ENCODE measurements at places on chromosomes 6 and 20.

- DNase-seq: no peak
These were observed 5.1 kb upstream of the TFAP2A start for GRCh38 chr6:10419749-10420545.

- DNase-seq: no peak
These were observed 77.7 kb downstream of the UBE3D start for GRCh38 chr6:82987951-82988350.

- no peak for DNase-seq
These were observed 15.4 kb upstream of the BTBD3 start for GRCh38 chr20:11902285-11902697.

- no peak for DNase-seq
These were observed 1.1 kb upstream of the IP6K3 start for GRCh38 chr6:33747823-33748222.

GRCh38 chr20:36655004-36655403, 9.0 kb upstream of the SLA2 start:
- no peak for DNase-seq

GRCh38 chr6:47241742-47242482, 67.8 kb downstream of the TNFRSF21 start:
- no peak for DNase-seq

DNA sequence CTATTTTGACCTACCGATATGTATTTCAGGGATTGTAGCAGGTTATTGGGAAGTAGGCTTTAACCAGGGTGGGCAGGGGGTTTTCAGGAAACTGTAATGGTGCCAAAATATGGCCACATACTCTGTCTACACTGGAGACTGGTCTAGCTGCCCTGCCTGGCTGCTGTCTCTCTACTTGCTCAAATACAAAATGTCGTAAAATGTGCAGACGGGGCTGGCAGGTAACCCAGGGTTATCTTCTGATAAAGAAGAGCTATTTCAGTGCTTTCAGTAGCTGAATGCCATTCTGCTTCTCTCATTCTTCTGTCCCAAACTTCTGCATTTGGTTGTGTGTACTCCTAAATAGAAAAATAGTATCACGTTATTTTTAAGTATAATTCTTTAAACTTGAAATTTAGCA, 616.2 kb downstream of the EPM2A start:
- DNase-seq: no peak

- DNase-seq: no peak
These were observed 10.7 kb upstream of the STMND1 start for GRCh38 chr6:17091122-17091521.
